ENCODE measurements at places on chromosomes 5 and 9.

DNA sequence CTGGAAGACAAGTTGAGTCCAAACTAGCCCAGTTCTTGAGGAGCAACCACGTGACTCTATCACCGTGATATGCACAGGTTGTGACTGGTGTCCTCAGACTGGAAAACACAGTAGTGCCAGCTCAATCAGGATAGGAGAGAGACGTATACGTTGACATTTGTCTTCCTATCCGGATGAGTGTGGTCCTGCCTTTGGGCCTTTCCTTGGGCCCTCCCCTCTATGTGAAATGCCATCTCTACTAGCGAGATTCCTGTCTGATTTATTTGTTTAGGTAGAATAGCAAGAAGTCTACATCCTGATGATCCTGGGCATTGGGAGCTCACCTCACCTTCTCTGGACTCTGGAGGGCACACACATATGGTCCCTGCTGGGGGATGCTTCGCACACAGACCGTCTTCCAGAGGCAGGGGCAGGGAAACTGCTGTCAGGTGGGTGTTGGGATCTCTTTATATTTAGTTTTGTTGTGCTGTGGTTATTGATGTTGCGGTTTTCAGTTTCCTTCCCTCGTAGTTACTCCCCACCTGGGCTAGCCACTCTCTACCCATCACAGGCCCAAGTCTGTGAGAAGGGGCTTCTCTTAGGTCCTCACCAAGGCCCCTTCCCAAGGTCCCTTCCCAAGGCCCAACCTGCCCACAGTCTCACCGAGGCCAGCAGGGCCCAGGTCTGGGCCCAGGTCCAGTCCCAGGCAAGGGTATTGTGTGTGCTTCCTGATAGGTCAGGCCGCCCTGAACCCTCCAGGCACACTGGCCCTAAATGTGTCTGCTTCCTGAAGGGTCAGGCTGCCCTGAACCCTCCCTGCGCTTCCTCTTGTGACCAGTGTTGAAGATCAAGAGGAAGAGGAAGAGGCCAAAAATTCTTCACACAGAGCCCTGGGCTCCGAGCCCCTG is 19.0 kb upstream of the SPINK4 start:
- DNase-seq, result peak; percentile 5

- DNase-seq, result no peak
Measured at GRCh38 chr9:26054600-26055520, 376.6 kb upstream of the TUSC1 start.

- no peak for DNase-seq
Measured at GRCh38 chr5:73232266-73233041, 59.5 kb downstream of the TMEM174 start.

DNA sequence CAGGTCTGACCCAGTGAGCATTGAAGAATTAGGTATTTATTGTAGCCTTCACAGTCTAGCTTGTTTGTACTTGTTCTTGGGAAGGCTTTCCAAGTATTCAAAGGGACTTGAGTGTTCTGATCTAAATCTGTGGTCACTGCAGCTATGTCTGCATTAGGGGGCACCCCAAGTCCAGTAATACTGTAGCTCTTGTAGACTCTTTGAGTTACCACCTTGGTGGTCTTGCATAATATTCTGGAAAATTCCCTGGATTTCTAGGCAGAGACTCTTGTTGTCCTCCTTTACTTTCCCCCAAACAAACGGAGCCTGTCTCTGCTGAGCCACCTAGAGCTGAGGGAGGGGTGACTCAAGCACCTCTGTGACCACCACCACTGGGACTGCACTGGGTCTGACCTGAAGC is 149.5 kb upstream of the DHFR start:
- DNase-seq, result no peak

DNA sequence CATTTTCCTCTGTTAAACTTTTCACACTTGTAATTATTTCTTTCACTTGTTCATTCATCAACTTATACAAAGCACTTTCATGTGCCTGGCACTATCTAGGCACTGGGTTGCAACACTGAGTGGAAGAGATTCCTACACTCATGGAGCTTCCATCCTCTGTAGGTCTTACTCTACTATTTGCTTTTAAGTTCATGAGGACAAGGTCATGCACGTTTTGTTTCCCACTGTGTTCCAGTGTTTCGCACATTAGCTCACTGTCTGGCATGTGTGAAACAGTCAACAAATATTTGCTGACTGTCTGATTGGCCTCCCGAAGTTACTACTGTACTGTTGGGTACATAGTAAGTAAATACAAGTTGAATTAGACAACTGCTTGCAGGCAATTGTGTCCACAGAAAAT is 87.9 kb upstream of the IFNK start:
- no peak for DNase-seq

DNA sequence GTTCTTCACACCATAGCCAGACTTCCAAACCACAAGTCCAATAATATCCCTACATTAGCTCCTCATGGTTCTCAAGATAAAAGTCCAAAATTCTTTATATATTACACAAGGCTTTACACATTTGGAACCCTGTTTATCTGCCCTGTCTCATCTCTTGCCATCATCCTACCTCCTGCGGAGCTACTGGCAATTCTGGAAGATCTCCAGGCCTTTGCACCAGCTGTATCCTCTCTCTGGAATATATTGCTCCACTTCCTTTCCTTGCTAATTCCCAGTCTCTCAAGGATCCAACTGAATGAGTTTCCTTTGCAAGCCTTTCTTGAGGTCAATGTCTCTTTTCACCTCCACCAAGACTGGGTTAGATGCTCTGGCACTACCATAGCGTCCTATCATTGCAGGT is 41.3 kb upstream of the MIER3 start:
- no peak for DNase-seq

GRCh38 chr9:109117856-109118807 is 1.6 kb downstream of the TMEM245 start:
- DNase-seq, result no peak

- peak; percentile 64 for DNase-seq
Measured at GRCh38 chr5:173020643-173021042, 35.5 kb upstream of the CREBRF start.

GRCh38 chr5:9927106-9927505 is 297.0 kb upstream of the TAS2R1 start:
- DNase-seq, result no peak

Data from globus pallidus (tissue), 1 donor.